ENCODE measurements at places on chromosomes 7 and 10.

GRCh38 chr10:103109821-103110220, 83.3 kb downstream of the NT5C2 start:
- DNase-seq = no peak

GRCh38 chr10:11397077-11397965, 214.1 kb downstream of the USP6NL start:
- no peak for DNase-seq

DNA sequence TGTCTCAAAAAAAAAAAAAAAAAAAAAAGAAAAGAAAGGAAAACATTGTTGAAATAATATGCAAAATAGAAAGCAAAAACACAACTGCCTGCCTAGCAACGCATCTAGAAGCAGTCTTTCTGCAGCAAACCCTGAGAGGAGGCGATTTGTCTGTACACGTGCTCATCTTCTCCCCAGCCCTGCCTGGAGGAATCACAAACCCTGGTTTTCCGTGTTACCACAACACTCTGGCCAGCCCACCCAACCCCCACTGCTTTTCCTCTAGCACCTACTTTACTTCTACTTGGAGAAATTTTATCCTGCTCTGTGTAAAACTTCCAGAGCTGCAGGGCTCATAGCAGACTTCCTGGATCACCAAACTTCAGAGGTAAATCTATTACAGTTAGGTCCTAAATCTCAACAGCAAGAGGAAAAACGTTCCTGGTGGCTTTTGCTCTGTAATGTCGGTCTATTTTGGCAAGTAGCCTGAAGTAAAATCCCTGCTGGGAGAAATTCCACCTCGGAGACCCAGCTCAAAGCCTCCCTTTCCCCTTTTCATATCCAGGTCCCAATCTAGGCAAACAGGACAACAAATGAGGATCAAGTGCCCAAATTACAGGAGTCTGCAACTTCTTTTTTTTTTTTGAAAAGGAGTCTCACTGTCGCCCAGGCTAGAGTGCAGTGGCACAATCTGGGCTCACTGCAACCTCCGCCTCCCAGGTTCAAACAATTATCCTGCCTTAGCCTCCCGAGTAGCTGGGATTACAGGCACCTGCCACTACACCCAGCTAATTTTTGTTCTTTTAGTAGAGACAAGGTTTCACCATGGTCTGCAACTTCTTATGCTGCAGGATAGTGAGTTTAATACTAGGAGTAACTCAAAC, 91.6 kb downstream of the DNMBP start:
- DNase-seq = no peak

DNA sequence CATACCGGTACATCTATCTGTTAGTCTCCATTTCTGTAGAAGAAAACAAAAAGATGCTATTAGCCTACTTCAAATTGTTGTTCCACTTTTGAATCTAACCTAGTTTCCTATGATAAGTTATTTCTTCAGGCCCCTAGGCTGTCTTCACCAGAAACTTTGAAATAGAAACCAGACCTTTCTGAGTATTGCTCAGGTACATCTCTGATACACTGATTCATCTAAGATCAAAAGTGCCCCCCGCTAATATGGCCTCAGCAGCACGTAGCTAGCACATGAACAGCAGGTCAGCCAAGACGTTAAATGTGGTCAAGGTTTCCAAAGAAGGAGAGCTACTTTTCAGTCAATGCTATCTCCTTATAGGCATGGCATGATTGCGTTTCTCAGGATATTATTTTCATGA, 23.6 kb downstream of the CTAGE6 start:
- no peak for DNase-seq

DNA sequence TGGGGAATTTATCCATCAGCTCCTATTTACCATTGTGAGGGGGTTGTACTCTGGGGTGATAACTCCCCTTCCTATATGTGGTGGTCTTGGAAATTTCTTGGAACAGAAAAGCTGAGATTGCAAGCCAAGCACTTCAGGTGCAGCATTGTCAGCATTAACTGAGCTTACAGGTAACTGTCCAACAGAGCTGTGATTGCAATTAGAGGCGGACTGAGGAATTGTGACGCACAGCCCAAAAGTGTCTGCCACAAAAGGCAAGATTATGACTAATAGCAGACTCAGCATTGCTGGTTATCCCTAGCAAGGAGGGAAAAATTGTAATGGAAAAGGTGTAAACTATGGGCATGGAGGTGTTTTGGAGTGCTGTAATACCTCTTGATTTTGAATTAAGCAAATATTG, 126.1 kb upstream of the AGR3 start:
- DNase-seq = no peak

- no peak for DNase-seq
Observed at GRCh38 chr7:102415685-102416225, 17.6 kb upstream of the ORAI2 start.

DNA sequence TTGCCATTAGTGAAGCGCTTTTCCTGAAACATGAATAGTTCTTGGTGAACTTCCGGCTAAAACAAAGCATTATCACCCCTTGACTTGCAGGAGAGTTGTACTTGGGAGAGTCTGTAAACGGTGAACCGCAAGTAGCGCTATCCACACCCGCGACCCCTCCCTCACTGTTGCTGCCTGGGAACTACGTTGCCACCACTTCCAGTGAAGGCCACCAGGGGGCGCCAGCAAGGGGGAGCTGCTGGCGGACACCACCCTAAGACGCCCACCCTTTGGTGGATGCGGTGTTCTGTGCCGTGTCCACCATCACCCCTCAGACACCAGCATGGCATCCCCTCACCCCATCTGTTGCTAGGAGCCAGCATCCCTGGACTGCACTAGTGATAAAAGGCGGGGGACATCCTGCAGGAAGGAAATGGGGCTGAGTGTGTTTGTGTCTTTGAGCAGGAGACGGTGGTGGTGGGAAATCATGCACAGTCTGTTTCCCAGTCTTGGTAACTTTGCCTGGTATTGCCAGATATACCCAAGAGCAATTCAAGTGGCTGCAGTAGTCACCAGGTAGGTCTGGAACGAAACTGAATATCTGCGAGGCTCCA, 298.2 kb downstream of the FRMD4A start:
- no peak for DNase-seq

DNA sequence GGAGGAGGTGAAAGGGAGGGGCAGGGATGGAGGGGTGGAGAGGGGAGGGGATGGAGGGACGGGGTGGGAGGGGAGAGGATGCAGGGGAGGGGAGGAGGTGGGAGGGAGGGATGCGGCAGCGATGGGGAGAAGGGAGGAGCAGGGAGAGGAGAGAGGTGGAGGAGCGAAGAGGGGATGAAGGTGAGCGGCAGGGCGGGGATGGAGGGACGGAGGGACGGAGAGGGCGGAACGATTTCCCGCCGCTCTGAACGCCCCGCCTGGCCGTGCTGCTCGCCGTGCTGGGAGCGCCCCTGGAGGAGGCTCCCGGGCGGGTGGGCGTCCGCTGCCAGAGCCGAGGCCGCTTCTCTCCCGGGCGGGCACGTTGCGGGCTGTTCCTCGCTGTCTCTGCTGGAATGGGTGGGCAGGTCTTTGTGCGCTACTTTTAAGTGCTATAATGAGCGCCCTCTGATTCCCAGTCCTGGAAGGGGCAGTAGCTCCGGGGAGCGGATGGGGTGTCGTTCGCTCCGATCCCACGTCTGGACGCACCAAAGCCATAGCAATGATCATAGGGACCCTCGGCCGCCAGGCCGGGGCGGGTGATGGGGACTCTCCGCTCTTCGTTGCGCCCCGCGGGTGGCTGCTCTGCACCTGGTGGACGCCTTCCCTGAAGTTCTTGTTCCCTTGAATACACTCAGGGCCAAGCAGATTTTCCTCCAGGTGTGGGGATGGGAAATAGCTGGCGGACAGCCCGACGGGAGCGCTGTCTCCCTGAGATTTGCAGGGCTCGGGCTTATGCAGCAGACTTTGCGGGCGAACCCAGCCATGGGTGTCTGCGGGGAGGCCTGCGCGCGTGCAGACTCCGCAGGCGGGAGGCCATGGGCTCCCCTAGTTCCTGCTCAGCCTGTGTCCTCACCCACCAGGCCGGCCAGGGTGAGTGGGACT, 81.1 kb upstream of the CPXM2 start:
- no peak for DNase-seq

GRCh38 chr7:50618281-50618680, 53.1 kb upstream of the DDC start:
- no peak for DNase-seq

- no peak for DNase-seq
Observed at GRCh38 chr10:63072951-63073350, 60.2 kb upstream of the NRBF2 start.

DNA sequence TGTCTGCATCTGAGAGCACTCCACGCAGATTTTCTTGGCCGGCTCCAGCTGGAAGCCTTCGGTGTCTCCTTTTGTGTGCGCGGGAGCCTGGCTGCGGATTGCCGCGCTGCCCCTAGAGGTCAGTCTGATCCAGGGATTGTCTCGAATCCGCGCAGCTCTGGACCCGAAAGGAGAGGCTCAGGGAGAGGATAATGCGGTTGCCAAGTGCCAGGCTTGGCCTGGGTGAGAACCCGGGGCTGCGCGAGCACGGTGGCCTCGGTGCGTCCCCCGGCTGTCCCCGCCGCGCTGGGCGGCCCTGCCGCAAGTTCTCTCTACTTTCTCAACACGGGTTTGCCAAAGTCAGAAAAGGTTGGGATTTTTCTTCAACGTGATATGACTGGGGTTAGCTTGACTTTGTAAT, 140.9 kb downstream of the ADCYAP1R1 start:
- DNase-seq = no peak

- DNase-seq = no peak
Observed at GRCh38 chr10:110744782-110745181, 100.6 kb downstream of the RBM20 start.

DNA sequence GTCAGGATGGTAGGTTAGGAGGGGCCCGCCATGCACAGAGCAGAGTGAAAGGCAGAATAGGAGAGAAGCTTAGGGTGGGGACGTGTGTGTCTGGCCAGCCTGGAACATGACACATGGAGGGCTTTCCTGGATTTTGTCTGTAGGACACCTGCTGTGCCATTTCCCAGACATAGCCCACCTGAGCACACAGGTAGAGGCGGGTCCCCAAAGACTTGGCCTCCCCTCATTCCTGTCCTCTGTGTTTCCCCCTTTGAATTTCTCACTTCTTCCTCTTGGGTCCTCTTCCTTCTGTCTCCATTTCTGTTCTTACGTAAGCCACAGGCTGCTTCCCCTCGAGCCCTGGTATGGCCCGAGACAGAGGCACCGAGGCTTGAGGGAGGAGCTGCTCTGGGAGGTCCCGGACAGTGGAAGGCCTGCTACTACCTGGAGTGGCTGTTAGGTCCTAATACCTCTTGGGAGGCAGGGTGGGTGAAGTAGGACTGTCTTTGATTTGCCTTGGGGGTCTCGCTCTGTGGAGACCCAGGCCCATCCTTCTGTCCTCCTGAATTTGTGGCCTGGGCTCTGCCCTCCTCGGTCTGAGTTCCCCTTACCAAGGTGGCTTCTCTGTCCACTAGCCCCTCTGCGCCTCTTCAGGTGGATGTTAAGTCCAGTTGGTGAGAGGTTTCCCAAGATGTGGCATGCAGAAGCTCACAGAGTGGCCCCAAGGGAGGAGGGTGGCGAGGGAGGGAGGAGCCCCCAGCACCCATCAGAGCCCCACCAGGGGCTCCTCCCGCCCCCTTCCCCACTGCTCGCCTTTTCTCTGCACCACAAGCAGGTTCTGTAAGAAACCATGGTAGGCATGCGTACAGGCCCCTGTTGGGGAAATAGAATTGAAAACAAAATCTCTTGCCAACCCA, 5.5 kb downstream of the ZNF775 start:
- DNase-seq = no peak

DNA sequence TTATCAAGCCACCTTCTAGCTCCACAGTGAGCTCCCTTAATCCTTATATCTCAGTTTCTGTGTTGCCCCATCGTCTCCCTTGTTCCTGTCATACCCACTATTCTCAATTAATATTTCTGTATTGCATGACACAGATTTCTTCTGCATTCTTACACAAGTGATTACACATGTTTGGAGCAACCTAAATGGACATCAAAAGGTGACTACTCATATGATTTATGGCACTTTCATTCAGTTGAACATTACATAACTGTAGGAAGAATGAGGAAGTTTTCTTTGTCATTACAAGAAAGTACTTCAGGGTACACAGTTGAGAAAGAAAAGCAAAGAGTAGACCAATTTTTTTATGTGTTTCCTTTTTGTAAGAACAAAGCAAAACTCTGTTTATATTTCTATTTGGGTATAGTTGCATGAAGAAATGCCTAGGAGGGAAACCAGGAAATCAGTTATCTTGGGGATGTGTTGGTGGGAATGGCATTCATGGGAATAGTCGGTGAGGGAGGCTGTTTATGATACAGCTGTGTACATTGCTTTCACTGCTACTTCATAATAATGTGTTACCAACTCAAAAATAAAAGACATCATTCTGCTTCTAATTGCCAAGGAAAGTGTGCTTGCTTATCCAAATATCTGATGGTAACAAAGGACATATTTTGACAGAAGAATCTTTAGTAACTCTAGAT, 23.6 kb upstream of the PRSS37 start:
- no peak for DNase-seq

GRCh38 chr7:25597946-25598345, 369.7 kb upstream of the NPVF start:
- no peak for DNase-seq

GRCh38 chr10:119872610-119872859, at the start of gene MCMBP:
TSS of gene MCMBP (minus strand) at chr10:119872843. CDS start at chr10:119872584, 259 bp downstream.
- DNase-seq = no peak

DNA sequence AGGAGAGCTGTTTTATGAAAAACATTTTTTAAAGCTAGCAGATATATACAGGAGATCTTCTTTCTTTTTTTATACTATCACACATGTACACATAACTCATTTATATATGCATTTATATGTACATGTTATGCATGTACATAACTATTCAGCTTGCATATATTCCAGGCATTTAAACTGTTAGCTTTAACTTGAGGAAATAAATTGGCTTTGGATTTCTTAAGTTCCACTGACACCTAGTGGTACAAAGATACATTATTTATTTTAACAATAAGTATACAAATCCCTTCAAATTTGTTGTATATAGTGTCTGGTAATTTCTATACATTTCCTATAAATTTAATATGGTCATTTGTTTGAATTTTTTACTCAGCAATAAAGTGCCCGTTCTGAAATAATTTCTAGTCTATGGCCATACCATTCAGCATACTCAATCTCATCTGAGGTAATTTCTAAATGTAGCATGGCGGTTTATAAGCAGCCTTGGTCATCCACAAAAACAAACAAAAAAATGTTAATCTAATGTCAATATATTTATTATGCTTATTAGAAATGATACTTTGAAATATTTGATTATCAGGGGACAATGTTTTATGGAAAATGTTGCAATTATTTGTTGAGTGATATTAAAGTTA, 11.6 kb downstream of the ZDHHC6 start:
- no peak for DNase-seq

- DNase-seq = no peak
Observed at GRCh38 chr10:124606822-124607221, 137.4 kb downstream of the FAM53B start.

GRCh38 chr10:68506411-68506810, 20.9 kb downstream of the SLC25A16 start:
- DNase-seq = no peak

DNA sequence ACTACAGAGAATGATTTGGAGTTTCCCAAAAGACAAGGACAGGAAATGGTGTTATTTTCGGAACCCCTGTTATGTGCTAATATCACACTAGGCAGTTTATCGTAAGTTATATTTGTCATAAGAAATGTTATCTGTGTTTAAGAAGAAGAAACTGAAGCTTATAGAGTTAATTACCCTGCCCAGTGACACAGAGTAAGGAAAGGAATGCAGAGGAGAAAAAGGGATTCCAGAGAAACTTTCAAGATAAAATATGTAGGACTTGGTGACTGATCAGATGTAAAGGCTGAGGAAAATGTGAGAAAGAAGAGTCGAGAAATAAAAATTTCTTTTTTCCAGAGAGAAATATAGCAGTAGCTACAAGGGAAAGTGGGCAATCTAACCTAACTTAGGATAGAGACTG, 63.5 kb upstream of the ZNF746 start:
- DNase-seq = no peak

Data from cortex of kidney (tissue), 1 donor.